ENCODE measurements at places on chromosomes 2 and 18.

DNA sequence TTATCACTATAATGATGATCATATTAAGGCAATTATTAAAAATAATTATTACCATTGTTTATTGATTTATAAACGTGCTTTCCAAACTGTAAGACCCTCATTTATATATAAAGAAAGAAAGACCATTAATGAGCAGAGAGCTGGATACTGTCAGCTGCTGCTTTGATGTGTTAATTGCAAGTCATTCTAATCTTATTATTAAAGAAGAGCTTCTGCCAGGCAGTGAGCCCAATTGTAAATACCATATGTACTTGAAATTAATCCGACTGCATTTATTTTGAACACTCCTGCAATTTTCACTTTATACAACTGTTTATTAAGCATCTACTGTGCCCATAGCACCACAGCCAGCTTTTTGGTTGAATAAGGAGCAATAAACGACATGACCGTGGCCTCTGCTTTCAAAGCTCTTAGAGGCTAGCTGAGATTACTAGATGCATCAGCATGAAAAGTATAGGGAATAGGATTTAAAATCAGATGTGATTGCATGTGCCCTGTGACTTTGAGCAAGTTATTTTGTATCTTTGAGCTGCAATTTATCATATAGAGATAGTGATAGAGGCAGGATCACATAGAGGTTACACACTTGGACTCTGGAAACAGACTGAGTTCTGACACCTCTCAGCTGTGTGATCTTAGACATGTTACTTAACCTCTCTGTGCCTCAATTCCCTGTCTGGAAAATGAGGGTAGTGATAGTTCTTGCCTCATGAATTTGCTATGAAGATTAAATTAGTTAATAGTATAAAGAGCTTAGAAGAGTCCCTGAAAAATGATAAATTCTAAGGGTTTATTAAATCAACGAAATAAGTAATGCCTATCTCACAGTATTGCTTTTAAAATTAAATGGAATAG is 83.4 kb downstream of the MYCN start:
- no peak for DNase-seq

- DNase-seq = peak; percentile 46
These were observed 65.5 kb downstream of the FBXO15 start for GRCh38 chr18:74081966-74082741.

- DNase-seq = no peak
These were observed 45.2 kb downstream of the USP34 start for GRCh38 chr2:61425605-61426155.

DNA sequence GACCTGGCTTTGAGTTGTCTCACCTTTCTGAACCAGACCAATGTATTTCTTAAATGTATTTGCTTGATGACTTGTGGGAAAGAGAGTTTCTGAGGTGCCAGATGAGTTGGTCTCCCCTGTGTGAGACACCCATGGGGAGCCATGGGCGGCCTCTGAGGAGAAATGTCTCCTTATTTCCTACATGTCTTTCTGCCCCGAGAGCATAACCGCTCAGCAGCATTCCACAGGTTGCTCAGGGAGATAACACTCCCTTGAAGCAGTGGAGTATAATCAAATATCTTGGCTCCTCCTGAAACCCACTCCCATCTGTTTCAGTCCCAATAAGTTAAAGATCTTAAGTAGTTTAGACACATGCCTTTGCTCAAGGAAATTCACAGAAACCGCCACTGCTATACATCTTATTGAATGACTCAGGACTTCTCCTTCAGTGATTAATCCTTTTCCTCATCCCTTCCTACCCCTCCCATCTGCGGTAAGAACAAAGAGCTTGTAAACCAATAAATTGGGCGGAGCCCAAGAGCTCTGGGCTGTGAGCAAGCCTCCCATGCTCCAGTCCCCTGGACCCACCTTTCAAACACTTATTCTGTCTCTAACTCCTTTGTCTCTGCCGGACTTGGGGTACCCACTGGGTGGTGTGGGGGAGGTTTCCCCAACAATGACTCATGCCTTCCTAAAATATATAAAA is 285.5 kb upstream of the LRRTM4 start:
- DNase-seq = no peak

GRCh38 chr2:98558852-98559530 is 49.3 kb downstream of the COA5 start:
- no peak for DNase-seq

DNA sequence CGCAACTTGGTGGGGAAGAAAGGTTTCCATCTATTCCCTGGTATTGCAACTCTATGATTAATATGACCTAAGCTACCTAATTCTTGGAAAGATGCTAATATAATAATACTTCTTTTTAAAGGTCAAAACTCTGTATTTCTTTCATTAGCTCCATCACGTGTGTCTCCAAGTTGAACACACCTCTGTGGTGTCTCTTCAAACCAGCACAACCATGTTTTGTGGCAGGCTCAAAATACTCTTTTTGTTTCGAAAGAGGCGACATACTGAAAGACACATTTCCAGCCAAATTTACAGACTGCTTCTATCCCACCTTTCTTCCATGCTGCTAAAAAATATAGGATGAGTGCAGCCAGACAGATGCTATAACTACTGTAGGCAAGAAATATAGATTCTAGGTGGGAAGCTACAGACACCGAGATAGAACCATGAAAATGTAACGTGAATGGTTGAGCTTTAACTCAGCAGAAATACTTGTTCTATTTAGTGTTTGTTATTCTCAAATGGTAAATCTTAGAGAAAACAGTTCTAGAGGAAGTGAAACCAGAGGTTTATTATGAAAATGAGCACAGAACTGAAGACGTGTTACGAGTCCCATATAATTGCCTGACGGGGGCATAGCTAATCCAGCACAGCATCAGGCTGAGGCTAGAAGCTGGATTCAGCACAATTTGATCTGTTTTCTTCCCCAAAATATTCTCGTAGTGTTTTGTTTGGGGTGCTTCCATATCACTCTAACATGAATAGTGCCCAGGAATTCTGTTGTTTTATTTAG is 991.5 kb upstream of the FANCL start:
- DNase-seq = no peak

DNA sequence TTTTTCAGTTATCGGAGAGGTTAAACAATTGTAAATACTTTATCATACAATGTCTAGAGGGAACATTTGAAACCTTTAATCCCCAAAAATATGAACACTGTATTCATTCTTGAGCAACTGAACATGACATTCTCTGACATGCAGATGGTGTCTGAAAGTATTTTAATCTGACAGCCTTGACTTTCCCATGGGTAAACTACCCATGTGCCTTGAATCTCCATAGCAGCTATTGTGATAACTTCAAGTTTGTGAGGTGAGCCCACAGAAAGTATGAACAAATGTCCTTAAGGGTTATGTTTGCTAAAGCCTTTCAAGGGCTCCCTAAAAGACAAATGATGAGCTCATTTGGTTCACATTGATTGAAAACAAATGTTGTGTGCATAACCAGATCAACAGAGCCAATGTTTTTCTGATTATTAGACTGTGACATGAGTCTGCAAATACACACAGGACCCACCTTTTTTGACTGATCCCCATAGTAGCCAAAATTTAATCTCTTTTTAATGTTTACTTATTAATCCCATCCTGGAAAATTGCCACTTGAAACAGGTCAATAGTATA is 1326.0 kb downstream of the LRP1B start:
- no peak for DNase-seq

DNA sequence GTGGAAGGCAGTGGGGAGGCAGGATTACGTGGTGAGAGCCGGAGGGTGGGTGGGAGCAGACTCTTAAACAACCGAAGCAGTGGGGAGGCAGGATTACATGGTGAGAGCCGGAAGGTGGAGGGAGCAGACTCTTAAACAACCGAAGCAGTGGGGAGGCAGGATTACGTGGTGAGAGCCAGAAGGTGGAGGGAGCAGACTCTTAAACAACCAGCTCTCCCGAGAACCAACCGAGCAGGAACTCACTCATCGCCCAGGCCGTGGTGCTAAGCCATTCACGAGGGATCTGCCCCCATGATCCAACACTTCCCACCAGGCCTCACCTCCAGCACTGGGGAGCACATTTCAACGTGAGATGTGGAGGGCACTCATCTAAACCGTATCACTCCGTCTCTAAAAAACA is 87.7 kb downstream of the RTP5 start:
- DNase-seq = no peak

DNA sequence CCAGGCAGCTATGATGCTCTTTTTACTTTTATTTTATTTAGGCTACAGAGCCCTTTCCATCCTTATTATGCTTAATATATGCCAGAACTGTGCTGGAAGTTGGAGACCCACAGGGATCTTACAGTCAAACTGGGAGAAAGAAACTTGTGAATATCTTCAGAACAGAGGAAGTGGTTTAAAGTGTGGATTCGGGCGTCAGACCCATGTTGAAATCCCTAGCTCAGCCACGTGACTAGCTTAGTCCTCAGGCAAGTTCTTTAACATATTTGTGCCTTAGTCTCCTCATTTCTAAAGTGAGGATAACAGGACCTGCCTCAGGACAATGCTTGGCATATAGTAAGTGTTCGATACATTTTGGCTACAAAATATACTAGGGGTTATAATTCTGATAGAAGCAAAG is 59.1 kb downstream of the MAP3K20 start:
- DNase-seq = no peak

GRCh38 chr2:171547720-171548119 is 25.4 kb downstream of the CYBRD1 start:
- DNase-seq = no peak

DNA sequence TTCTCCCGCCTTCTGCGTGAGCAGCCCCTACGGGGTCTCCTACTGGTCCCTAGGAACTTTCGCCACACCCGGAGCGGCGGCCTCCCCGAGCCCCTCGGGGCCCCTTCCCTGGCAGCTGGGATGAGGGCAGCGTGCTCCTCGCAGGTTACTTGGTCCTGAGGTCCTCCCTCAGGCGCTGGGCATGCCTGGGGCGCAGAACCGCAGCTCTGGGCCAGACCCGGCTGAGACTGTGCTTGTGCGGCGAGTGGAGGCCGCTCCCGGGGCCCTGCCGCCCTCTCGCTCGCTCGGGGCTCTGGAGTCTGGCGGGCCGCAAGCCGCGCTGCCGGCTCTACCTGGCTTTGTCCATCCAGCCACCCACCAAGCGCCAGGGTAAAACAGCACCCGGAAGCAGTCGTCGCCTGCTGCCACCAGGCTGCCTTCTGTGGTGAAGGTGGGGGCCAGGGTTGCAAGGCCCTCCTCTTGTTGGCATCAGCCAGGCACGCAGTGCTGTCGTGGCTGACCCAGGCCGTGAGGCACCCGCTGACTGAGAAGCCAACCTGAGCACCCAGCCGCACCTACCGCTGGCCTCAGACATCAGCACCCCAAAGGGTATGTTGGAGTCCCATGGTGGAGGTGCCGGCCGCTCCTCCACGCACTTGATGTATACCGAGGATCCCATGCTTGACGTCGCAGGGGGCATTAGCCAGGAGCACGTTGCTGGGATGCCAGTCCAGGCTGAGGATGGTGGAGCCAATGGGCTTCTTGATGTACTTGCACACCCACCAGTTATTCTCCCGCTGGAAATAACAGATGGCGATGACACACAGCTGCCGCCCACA is 46.1 kb upstream of the PTH2R start:
- no peak for DNase-seq

DNA sequence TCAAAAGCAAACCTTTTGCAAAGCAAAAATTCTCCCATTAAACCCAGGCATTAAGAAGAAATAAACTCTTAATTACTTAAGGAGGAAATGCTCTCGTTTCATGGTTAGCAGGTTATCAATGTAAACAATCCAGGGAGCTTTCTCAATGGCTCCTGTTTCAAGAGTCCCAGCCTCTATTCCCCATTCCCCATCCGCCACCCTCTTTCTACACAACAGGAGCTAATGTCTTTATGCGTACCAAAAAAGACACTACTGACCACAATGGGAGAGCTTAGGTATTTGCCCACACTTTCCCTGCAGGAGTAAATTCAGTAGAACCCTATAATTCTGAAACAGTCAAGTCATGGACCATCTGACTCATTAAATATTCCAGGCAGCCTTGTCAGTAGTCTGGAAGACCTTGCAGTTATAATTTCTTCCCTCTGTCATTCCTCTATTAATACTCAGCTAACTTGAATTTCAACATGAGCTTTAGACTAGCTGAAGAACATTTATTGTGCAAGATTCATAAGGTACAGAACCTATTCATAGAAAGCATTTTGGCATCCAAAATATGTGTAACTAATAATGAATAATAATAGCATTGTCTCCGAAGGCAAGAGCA is 48.6 kb downstream of the SLC8A1 start:
- no peak for DNase-seq

- DNase-seq = no peak
These were observed 9.3 kb upstream of the KCNE4 start for GRCh38 chr2:223042704-223043118.

- no peak for DNase-seq
These were observed 420.3 kb downstream of the PTPRM start for GRCh38 chr18:7987284-7987976.

- no peak for DNase-seq
These were observed 13.8 kb upstream of the DES start for GRCh38 chr2:219404291-219404910.

GRCh38 chr2:73033142-73033765 is 38.3 kb downstream of the SFXN5 start:
- no peak for DNase-seq

DNA sequence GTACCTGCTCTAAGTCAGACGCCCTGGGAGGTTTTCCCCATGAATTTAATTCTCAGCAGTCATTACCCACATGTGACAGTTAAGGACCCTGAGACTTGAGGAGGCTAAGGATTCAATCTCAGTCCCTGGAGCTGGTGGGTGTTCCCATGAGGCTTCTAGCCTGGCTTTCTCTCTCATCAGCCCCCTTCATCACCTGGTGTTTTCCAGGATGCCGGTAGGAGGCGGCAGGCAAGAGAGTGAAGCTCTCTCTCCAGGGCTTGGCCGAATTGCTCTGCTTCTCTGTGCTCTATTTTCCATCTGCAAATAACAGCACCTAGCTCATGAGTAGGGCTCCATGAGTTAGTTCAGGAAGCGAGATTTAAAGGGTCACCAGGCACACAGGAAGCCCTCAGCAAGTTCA is 241.9 kb downstream of the PTPRM start:
- no peak for DNase-seq

All from activated effector memory CD4-positive, alpha-beta T cell treated with Interleukin-2 at 50 U/mL for 16 hours (primary cell).